ENCODE measurements at places on chromosomes 12 and 14.

- no peak for DNase-seq
Observed at GRCh38 chr14:41051801-41052200, 554.9 kb upstream of the LRFN5 start.

- DNase-seq = no peak
Observed at GRCh38 chr12:15679151-15679550, 110.0 kb downstream of the EPS8 start.

GRCh38 chr12:92552412-92553108 is 150.2 kb upstream of the PLEKHG7 start:
- no peak for DNase-seq

DNA sequence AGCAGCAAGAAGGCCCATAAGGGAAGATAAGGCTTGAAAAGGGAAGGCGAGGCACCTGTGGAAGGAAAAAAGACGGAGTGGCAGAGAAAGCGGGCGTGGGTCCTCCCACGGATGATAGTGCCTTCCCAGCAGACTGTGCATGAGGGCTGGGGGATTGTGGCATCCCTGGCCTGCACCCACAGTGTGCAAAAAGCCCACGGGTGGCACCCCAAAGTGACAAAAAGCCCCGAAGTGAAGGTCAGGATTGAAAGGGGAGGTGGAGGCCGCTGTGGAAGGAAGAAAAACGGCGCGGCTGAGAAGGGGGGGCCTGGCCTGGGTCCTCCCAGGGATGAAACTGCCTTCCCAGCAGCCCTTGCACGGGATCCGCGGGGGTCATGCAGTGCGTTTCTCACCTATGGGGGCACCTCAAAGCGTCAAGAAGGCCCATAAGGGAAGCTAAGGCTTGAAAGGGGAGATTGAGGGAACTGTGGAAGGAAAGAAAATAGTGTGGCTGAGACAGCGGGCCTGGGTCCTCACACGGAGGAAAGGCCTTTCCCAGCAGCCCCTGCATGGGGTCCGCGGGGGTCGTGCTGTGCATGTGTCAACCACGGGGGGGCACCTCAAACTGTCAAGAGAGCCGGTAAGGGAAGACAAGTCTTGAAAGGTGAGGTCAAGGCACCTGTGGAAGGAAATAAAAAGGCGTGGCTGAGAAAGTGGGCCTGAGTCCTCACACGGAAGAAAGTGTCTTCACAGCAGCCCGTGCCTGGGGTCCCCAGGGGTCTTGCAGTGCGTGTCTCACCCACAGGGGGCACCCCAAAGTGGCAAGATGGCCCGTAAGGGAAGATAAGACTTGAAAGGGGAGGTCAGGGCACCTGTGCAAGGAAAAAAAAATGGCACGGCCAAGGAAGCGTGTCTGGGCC is 274.1 kb downstream of the ALG10 start:
- no peak for DNase-seq

DNA sequence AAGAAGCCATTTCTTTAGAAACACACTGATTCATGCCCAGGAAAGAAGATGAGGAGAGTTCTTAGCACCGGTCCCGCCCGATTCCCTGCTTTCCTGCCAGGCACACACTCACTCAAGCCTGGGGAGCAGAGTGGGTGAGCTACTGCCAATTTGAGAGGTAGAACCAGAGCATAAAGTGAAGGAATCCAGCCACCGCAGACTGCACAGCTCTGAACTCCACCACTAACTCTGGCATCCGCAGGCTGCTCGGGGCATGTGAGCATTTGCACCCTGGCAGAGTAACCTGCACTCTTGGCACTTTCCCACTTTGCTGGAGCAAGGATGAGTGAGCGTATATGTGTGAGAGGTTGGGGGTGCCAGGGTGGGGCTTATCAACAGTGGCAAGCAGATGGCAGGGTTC is 4.0 kb upstream of the SYNDIG1L start:
- DNase-seq = no peak

Data from CD4-positive, alpha-beta T cell treated with Interleukin-17A for 1 hour (primary cell).